ENCODE measurements at places on chromosomes 2 and 18. TPM values are rescaled to one million over a fixed set of nuclear protein-coding genes. Genes with fewer than 3 reads are reported as not detected.

Gene MC4R
- not detected for total RNA-seq

Gene POTEI
- not detected for total RNA-seq

Gene NCKAP1
- total RNA-seq: 1.7 TPM

Gene ACMSD
- not detected for total RNA-seq

Gene CLEC4F
- not detected for total RNA-seq

Gene CPLX4
- total RNA-seq: not detected

Gene SLC30A3
- 0.48 TPM for total RNA-seq

Gene SPP2
- not detected for total RNA-seq
